HCT116 (cell line): ENCODE measurements at places on chromosomes 2 and 18.

DNA sequence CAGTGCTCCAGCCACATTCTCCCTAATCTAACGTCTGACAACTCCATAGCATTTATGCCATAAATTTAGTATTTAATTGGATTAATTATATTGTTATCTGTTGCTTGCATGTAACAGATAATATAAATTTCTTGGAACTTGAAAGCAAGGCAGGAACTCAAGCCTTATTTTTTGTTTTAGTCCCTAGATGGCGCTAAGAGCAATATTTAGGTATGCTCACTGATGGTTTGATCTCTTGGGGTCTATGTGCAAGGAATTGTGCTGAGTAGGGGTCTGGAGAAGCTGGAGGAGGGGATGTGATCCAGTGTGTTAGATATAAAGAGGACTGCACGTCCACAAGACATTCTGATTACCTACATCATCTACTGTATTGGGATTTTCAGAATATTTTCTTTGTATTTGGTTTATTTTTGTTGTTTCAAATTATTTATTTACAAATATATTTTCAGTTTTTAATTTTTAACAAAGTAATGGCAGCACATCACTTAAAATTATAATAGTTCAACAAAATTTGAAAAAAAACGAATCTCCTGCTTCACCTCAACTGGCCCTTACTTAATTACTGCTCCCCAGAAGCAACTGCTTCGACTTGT lies 32.8 kb downstream of the KATNAL2 start:
- DNase-seq, result no peak

DNA sequence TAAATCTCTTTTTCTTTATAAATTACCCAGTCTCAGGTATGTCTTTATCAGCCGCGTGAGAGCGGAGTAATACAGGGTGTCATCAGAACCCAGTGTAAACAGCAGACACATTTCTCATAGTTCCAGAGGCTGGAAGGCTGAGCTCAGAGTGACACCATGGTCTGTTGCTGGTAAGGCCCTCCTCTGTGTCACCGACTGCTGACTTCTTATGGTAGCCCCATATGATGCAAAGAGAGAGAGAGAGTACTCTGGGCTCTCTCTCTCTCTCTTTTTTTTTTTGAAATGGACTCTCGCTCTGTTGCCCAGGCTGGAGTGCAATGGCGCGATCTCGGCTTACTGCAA lies 60.0 kb downstream of the SNORC start:
- DNase-seq, result no peak

DNA sequence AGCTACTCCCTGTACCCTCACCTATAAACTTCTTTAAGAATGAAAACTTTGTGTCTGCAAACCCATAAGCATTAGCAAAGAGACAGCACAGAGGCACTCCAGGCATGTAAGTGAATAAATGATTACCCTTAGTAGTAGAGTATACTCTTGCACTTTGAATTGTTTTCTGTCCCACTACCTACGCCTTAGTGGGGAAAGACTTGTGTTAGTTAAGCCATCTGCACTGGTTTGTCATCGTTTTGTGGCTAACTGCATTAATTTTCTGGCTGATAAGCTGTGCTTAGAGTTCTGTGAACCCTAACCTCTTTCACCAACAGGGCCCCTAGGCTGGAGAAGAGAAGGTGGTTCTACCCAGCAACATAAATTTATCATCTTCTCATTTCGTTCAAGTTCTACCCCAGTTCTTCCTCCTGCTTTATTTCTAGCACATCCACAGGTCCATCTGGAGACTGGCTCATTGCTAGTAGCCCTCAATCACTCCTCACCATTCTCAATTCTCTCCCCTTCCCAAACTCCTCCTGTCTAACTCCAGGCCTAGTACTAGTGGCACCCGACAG lies 710 bp downstream of the LMAN2L start:
- DNase-seq, result no peak

DNA sequence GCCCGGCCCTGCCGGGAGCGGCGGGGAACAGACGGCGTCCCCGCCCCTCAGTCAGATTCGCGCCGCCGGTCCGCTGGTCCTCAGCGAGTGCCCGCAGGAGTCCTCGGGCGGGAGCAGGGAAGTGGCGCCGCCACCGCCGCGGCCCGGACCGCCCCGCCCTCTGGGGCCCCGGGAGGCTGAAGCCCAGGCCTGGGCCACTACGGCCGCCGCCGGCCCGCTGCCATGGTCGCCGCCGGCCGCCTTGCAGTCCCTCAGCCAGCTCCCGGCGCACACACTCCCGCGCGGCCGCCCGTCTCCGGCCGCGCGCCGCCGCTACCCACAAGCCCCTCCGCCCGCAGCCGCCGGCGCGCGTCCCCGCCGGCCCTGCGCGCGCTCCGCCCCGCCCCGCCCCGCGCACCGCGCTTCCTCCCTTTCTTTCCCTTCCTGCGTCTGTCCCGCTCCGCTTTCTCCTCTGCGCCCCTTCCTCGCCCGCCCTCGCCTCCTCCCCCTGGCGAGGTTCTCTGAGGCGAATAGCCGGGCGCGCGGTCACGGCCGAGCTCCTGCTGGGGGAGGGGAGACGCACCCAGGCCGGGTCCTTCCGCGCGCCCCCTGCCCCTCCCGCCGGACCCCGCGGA lies at the start of gene ROCK2:
TSS of gene ROCK2 (minus strand) at position 295 of the 614 bp plus-strand sequence. CDS start 500 bp downstream, outside the sequence.
- peak; percentile 53 for DNase-seq

- no peak for DNase-seq
These were observed 47.3 kb downstream of the POU3F3 start for GRCh38 chr2:104901037-104901881.

- DNase-seq, result no peak
These were observed 110.0 kb upstream of the ARL4C start for GRCh38 chr2:234606896-234607295.

GRCh38 chr2:235719146-235719942 lies 225.5 kb downstream of the AGAP1 start:
- DNase-seq, result no peak
